ENCODE measurements at places on chromosomes 6 and 20.

GRCh38 chr20:14721926-14722452 lies 384.6 kb upstream of the FLRT3 start:
- H3K36me3 ChIP-seq = no peaks in the 10 kb centered on the region
- no peak overlapping the region for H3K4me3 ChIP-seq
- H3K4me1 ChIP-seq = no peaks in the 10 kb centered on the region

- H3K36me3 ChIP-seq = no peaks in the 10 kb centered on the region
- no peaks in the 10 kb centered on the region for H3K27me3 ChIP-seq
- no peak overlapping the region for H3K4me3 ChIP-seq
- no peak for DNase-seq
These were observed 120.5 kb downstream of the HIVEP1 start for GRCh38 chr6:12132351-12133222.

GRCh38 chr6:8069151-8069550 lies 5.0 kb upstream of the BLOC1S5 start:
- no peak overlapping the region for H3K27ac ChIP-seq
- H3K4me1 ChIP-seq = peaks cover 7% of the 10 kb centered on the region
- H3K27me3 ChIP-seq = no peaks in the 10 kb centered on the region

- no peaks in the 10 kb centered on the region for H3K27me3 ChIP-seq
- DNase-seq = no peak
- H3K27ac ChIP-seq = no peak overlapping the region
- no peak overlapping the region for H3K4me3 ChIP-seq
These were observed 55.7 kb upstream of the NKX2-2 start for GRCh38 chr20:21569586-21569985.

- no peaks in the 10 kb centered on the region for H3K27me3 ChIP-seq
- no peaks in the 10 kb centered on the region for H3K36me3 ChIP-seq
- H3K4me1 ChIP-seq = no peaks in the 10 kb centered on the region
- no peak for DNase-seq
- no peak overlapping the region for H3K27ac ChIP-seq
These were observed 5.9 kb upstream of the UNC93A start for GRCh38 chr6:167285077-167285770.

DNA sequence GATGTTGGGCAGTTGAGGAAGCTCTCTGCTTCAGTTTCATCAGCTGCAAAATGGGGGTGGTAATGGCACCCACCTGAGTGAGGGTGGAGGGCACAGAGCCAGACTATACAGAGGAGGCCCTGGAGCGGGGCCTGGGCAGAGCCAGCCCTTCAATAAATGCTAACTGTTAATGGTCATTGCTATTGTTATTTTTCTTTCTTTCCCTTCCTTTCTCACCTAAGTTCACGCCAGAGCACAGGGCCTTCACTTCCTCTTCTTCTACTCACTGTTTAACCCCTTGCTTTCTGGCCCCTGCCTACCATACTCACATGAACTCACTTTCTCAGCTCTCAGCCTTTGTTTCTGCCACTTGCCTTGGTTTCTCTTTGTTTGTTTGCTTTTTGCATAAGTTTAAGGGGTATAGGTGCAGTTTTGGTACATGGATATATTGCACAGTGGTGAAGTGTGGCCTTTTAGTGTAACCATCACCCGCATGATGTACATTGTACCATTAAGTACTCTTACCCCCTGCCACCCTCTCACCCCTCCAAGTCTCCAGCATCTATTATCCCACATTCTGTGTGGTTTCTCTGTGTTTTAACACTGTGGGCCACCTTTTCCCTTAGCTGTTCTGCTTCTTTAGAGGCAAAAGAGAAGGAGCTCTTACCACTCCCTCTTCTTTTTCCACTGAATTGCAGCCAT lies 7.5 kb upstream of the RREB1 start:
- no peak overlapping the region for H3K27ac ChIP-seq
- no peaks in the 10 kb centered on the region for H3K27me3 ChIP-seq
- H3K4me1 ChIP-seq = no peaks in the 10 kb centered on the region
- H3K4me3 ChIP-seq = no peak overlapping the region
- H3K36me3 ChIP-seq = no peaks in the 10 kb centered on the region

GRCh38 chr20:48624315-48625020 lies 203.3 kb downstream of the PREX1 start:
- no peak overlapping the region for H3K27ac ChIP-seq
- peaks cover 17% of the 10 kb centered on the region for H3K4me1 ChIP-seq
- no peak overlapping the region for H3K4me3 ChIP-seq
- no peaks in the 10 kb centered on the region for H3K27me3 ChIP-seq
- DNase-seq = no peak

- no peak overlapping the region for H3K27ac ChIP-seq
- no peak for DNase-seq
- H3K4me1 ChIP-seq = no peaks in the 10 kb centered on the region
- no peaks in the 10 kb centered on the region for H3K36me3 ChIP-seq
- H3K4me3 ChIP-seq = no peak overlapping the region
These were observed 28.5 kb upstream of the TMEM244 start for GRCh38 chr6:129889580-129889979.

- H3K4me1 ChIP-seq = peaks cover 29% of the 10 kb centered on the region
- DNase-seq = no peak
- H3K4me3 ChIP-seq = peak overlapping the region; percentile 4
- H3K36me3 ChIP-seq = no peaks in the 10 kb centered on the region
- H3K27me3 ChIP-seq = no peaks in the 10 kb centered on the region
- H3K27ac ChIP-seq = peak overlapping the region; percentile 76
These were observed 125.5 kb upstream of the TMEM170B start for GRCh38 chr6:11412011-11412424.

DNA sequence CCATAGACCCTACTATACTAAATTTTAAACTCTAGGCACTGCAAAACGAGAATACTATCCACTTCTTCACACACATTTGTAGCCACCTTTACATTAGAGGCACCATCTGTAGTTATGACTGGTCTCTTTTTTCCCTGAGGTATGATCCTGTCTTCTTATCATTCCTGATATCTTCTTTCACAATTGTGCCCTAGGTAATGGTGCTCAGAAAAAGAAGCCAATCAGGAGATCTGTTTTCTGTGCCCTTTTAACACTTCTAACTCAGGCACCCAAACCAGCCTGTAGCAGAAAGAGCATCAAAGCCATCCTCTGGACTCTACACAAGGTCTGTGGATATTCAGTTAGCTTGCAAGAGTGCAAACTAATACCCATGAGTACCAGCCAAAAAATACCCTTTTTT lies 149.7 kb upstream of the SGK1 start:
- peaks cover 11% of the 10 kb centered on the region for H3K4me1 ChIP-seq
- DNase-seq = no peak
- no peaks in the 10 kb centered on the region for H3K36me3 ChIP-seq
- H3K4me3 ChIP-seq = no peak overlapping the region

DNA sequence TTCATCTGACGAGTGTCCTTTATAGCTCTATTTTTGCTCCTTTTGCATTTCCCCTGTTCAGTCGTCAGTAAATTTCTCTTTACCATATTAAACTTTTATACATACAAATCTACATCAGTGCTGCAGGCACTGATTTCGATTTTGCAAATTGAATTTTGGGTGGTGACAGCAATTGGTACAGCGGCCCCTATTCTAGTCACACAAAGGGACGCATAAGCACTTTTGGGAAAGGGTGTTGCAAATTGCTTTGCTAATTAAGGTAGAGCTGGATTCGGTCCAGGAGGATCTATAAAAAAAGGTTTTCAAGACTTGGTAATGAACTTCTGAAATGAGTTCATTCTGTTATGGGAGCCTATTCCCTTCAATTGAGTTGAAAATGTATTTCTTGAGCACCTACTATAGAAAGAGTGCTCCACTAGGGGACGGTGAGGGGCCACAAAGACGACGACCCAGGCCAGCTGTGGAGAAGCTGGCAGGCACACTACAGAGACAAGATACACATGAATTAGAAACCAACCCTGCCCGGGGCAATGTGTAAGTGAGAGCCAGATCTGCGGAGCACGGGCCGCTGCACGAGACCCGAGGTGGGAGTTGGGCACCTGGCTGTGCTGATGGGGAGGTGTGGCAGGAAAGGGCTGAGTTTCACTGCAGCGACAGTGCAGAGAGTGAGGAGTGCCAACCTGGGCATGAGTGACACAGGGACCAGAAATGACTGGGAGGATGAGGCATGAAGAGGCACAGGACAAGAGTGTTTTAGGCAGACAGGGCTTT lies 5.4 kb downstream of the UQCC2 start:
- no peaks in the 10 kb centered on the region for H3K27me3 ChIP-seq
- peaks cover 4% of the 10 kb centered on the region for H3K36me3 ChIP-seq
- DNase-seq = no peak
- H3K4me1 ChIP-seq = peaks cover 9% of the 10 kb centered on the region
- H3K27ac ChIP-seq = no peak overlapping the region

GRCh38 chr20:40019510-40019909 lies 669.5 kb downstream of the MAFB start:
- H3K36me3 ChIP-seq = no peaks in the 10 kb centered on the region
- no peak overlapping the region for H3K4me3 ChIP-seq
- no peaks in the 10 kb centered on the region for H3K4me1 ChIP-seq
- DNase-seq = no peak
- H3K27ac ChIP-seq = no peak overlapping the region

DNA sequence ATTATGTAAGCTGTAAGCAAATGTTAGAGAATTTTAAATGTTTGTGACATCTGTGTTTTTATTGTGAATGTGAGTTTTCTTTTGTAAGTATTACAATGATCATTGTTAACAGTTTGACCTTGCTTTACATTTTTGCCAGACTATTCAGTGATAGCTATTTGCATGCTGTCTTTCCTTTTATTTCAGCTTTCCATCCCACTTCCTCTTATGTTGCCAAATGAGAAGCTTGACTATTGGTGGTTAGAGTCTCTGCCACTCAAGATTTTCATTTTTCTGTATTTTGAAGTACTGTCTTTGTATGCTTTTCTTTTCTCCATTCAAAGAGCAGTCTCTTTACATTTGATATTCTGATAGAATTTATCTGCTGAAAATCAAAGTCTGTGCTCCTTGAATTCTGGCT lies 104.1 kb downstream of the PRIM2 start:
- no peak overlapping the region for H3K27ac ChIP-seq
- no peak for DNase-seq
- H3K4me3 ChIP-seq = no peak overlapping the region
- no peaks in the 10 kb centered on the region for H3K27me3 ChIP-seq
- peaks cover 3% of the 10 kb centered on the region for H3K4me1 ChIP-seq

DNA sequence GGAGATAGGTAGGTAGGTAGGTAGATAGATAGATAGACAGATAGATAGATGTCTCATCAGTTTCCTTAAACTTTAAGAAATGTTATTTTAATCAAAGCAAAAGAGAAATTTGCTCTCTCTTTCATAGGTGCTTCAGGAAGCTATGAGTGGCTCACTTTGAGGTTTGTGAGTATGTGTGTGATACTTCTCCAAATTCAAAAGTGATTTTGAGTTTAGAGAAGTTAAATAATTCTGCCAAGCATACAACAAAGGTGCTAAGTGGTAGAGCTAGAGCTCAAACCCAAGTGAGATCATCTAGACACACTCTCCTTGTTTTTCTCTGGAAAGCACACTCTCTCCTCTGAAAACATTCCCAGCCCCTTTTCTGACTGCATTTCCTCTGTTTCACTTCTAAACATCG lies 156.2 kb downstream of the EDN1 start:
- H3K27ac ChIP-seq = no peak overlapping the region
- H3K4me1 ChIP-seq = no peaks in the 10 kb centered on the region
- H3K27me3 ChIP-seq = no peaks in the 10 kb centered on the region
- no peak for DNase-seq

GRCh38 chr6:18632670-18633410 lies 245.7 kb downstream of the RNF144B start:
- no peaks in the 10 kb centered on the region for H3K36me3 ChIP-seq
- no peaks in the 10 kb centered on the region for H3K4me1 ChIP-seq
- DNase-seq = no peak
- H3K4me3 ChIP-seq = no peak overlapping the region
- H3K27me3 ChIP-seq = no peaks in the 10 kb centered on the region
- H3K27ac ChIP-seq = no peak overlapping the region

GRCh38 chr20:10521068-10521831 lies 86.1 kb downstream of the SLX4IP start:
- no peak overlapping the region for H3K27ac ChIP-seq
- no peak overlapping the region for H3K4me3 ChIP-seq
- H3K4me1 ChIP-seq = no peaks in the 10 kb centered on the region
- no peaks in the 10 kb centered on the region for H3K27me3 ChIP-seq
- no peak for DNase-seq

DNA sequence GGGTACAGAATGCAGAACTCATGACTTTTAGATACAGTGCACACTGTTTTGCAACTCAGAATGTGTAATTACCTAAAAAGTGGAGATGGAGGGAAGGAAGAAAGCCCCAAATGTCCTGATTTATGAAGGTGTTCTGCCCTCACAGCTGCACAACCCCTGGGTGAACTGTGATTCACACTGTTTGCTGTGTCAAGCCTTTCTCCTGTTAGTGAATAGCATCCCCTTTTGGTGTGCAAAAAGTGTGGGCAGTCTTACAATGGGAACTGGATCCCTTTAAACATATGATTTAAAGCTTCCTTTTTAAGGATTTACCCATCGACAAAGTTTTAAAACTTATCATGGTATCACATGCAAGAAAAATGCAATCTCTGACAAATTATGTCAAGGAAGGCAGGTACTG lies 633.4 kb upstream of the EPHA7 start:
- no peaks in the 10 kb centered on the region for H3K36me3 ChIP-seq
- H3K27ac ChIP-seq = no peak overlapping the region
- H3K4me3 ChIP-seq = no peak overlapping the region

DNA sequence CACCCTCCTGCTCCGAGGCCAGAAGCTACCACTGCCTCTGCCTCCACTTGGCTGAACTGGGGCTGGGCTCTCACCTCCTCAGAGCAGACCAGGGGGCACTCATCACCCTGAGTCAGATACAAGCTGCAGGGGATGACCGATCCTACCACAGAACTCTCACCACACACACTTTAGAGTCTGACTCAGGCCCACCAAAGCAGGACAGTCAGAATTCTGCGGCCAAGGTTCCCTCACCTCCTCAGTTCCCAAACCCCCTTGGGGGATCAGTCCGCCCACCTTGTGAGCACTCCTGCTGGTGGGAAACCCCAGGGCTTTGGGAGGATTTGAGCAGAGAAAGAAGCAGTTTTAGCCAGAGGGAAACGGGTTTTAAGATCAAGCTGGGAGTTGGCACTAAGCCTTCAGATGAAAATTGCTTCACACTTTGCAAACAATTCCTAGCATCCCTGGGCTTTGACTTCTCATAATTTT lies 587.8 kb upstream of the JAG1 start:
- DNase-seq = no peak
- no peaks in the 10 kb centered on the region for H3K4me1 ChIP-seq
- H3K4me3 ChIP-seq = no peak overlapping the region
- H3K36me3 ChIP-seq = no peaks in the 10 kb centered on the region

Measured in tibial artery (tissue), 4 donors.